ENCODE measurements at places on chromosomes 13 and 19.

- DNase-seq, result no peak
These were observed 64.7 kb downstream of the ZNF823 start for GRCh38 chr19:11674067-11674492.

DNA sequence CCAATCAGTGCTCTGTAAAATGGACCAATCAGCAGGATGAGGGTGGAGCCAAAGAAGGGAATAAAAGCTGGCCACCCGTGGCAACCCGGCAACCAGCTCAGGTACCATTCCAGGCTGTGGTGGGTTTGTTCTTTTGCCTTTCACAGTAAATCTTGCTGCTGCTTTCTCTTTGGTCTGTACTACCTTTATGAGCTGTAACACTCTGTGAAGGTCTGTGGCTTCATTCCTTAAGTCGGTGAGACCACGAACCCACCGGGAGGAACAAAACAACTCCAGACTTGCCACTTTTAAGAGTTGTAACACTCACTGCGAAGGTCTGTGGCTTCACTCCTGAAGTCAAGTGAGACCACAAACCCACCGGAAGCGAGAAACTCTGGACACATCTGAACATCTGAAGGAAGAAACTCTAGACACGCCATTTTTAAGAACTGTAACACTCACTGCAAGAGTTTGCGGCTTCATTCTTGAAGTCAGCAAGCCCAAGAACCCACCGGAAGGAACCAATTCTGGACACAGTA is 16.5 kb upstream of the SPACA6 start:
- no peak for DNase-seq

DNA sequence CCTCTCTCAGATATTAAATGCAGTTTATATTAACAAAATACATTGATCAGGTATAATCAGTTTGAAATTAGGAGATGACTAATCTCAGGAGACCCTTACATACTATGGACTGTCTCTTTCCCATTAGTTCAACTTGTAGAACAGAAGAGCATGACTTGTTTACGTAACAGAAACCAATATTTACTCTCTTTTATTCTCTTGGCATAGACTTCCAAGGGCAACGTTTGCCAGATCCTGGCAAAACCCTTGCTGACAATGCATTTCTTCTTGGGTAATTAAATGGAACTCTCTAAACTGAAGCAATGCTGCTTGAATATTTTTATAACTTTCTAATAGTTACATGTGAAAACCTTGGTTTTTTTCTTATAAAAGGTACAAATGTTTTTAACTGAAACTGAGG is 68.3 kb upstream of the MYO16 start:
- DNase-seq, result no peak

DNA sequence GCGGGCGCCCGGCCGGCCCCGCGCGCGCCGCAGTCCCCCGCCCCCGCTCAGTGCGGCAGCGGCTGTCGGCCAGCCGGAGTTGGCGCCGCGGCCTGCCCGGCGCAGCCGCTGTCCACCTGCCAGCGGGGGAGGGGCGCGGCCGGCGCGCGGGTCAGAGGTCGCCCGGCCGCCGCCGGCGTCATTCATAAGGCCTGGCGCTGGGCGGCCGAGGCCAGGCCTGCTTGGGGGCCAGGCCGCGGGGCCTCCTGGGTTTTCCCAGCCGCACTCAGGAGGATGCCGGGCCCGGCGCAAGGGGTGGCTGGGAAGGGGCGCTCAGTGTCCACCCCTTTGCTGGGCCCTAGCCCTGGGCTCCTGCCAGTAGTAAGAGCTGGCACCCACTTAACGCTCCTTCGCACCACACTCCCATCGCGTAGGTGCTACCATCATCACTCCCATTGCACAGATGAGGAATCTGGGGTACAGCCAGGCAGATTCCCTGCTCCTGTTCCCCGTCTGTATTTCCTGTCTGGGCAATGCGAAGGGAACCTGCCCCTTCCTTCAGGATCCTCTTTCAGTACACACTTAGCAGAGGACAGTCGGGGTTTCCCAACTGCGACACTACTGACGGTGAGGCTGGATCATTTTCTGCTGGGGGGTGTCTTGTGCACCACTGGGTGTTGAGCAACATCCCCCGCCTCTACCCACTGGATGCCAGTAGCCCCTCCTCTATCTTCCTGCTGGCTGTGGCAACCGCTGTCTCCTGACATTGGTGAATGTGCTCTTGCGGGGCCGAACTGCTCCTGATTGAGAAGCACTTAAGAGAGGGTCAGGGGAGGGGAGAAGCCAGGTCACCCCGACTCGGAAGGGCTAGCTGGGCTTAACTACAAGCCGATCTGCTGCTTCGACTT is 846 bp upstream of the PRKACA start:
- DNase-seq, result no peak

DNA sequence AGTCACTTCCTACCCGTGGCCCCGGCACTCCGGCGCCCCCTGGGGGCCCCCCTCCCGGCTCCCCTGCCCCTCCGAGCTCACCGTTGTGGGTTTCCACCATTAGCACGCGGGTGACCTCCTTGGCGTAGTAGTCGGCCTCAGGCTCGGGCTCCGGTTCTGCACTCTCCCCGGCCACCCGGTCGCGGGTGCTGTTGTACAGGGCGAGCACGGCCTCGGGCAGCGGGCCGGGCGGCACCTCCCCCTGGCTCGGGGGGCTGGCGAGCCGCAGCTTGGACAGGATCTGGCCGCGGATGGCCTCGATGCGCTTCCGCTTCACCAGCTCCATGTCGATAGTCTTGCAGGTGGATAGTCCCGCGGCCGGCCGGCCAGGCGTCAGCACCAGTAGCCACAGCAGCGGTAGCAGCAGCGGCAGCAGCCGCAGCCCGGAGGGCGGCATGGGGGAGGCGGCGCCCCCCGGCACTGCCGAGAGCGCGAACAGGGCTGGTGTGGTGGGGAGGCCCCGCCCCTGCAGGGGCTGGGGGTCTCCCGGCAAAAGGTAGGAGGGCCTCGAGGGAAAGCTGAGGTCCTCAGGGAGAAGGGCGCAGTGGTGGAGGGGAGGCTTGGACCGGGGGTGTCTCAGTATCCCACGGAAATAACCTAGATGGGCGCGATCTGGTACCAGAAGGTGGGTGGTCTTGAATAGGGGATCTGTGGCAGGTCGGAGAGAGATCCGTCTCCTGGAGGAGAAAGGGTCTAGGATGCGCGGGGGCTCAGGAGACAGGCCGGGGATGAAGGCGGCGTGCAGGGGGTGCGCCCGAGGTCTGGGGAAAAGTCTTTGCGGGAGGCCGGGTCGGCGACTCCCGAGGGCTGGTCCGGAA is 885 bp downstream of the TGFB1 start:
- peak; percentile 59 for DNase-seq

- DNase-seq, result no peak
These were observed 404.4 kb downstream of the SPRY2 start for GRCh38 chr13:79936368-79937136.

GRCh38 chr19:29311191-29311790 is 98.3 kb upstream of the UQCRFS1 start:
- DNase-seq, result no peak

GRCh38 chr19:48543121-48543710 is 8.8 kb upstream of the SULT2B1 start:
- no peak for DNase-seq

DNA sequence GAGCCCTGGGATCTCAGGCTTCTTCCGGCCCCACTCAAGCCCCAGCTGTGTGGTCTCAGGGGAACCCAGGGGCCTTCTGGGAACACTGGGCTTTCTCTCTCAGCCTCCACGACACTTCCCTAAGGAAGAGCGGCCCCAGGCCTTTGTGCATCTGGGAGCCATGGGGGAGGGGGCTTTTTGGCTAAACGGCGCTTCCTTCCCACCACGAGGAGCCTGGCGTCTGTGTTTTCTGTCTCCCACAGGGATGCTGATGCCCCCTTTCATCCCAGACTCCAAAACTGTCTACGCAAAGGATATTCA is 24.2 kb upstream of the TMEM255B start:
- no peak for DNase-seq

DNA sequence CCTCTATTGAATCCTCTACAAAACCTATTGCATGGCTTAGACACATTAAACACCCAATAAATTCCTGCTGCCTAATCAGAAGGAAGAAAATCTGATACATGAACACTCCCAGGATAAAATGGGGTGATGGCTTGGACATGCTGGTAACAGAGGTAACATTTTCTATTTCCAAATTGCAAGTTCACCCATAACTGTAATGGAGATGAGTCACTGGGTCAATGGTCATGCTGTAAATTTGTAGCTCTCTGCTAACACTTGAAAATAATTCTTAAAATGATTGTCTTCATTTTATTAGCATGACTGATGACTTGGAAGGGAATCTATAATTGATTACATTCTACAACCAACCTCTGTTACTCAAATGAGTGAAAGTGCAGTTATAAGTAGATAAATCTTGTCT is 434.1 kb downstream of the FGF14 start:
- no peak for DNase-seq

GRCh38 chr13:45119469-45119990 is 780 bp upstream of the GTF2F2 start:
- DNase-seq, result no peak

DNA sequence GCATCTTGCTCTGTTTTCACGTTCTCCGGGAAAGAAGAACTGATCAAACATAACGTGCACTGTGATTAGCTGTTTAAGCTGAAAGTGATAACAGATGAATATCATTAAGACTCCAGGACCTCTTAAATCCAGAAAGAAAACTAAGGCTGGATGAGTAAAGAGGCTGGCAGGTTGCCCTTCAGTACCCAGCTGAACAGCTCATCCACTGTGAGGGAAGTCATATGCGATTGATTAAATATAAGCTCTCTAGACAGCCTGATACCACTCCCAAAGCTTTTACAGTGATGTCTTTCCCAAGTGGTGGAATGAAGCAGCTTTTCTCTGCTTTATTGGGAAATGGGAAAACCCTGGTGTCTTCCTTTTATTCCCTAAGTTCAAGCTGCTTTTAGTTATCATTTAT is 116.9 kb downstream of the EFNB2 start:
- DNase-seq, result no peak

GRCh38 chr13:31591642-31592233 is 147.6 kb upstream of the RXFP2 start:
- no peak for DNase-seq

DNA sequence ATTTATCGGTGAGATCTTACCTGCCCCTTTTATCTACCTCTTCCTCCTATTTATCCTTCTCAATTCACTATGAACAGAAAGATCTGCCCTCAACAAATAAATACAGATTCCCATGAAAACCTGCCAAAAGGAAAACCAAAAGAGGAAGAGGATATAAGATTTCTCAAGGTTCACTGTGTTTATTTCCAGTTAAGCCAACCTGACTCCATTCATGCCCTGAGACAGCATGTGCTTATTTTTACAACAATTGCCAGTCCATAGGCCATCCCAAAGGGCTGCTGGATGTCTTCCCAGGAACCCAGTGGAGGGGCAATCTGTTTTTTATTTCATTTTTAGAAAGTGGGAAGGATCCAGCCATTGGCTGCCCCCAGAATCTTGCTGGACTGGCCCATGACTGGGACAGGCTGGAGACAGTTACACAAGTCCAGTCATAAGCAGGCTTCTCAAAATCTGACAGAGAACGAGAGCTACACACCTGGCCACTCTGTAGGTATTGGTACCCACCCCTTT is 209.1 kb downstream of the IRS2 start:
- no peak for DNase-seq

- no peak for DNase-seq
These were observed 327.9 kb downstream of the GPC6 start for GRCh38 chr13:93554514-93554913.

GRCh38 chr19:55647732-55648584 is at the start of gene CCDC106:
Gene CCDC106, plus strand, starts transcription at chr19:55648212. Its CDS starts 835 bp downstream, at chr19:55649047.
- DNase-seq, result no peak

DNA sequence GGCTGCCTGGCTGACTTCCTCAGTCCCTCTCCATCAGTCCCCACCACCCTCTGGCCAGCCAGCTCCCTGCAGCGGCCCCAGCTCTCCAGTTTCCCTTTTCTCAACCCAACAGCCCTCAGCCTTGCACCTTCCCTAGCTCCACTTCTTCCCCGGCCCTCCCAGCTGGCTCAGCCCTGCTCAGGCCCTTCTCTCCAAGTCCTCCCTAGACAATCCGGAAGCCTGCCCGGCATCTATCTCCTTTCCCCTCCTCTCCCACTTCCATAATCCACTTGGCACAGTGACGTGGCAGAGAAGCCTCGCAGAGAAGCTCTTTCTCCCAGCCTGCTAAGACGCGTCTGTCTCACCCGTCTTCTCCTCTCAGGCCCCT is 1.1 kb downstream of the UBXN6 start:
- DNase-seq, result no peak

- peak; percentile 94 for DNase-seq
These were observed at the start of gene TYK2 for GRCh38 chr19:10380313-10381102. Gene TYK2, minus strand, starts transcription at chr19:10380572. Its CDS starts 2,166 bp downstream, at chr19:10378406.

- no peak for DNase-seq
These were observed 941 bp downstream of the ZNF160 start for GRCh38 chr19:53102206-53102755.

DNA sequence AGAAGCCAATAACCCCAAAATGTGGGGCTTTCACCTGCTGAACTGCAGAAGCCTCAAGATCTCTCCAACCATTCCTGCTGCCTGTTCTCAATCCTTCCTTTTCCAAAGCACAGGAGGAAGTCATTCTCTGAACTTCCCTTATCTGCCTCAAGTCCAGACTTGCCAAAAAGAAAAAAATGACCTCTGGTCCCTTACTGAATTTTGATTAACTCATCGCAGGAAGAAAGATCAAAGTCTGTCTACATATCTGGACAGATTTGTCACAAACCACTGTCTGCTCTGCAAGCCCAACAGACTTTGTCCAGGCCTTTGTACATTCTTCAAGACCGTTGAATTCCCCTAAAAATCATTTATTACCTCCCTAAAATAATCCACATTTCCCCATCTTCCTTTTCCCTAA is 126.5 kb upstream of the NBEA start:
- no peak for DNase-seq

DNA sequence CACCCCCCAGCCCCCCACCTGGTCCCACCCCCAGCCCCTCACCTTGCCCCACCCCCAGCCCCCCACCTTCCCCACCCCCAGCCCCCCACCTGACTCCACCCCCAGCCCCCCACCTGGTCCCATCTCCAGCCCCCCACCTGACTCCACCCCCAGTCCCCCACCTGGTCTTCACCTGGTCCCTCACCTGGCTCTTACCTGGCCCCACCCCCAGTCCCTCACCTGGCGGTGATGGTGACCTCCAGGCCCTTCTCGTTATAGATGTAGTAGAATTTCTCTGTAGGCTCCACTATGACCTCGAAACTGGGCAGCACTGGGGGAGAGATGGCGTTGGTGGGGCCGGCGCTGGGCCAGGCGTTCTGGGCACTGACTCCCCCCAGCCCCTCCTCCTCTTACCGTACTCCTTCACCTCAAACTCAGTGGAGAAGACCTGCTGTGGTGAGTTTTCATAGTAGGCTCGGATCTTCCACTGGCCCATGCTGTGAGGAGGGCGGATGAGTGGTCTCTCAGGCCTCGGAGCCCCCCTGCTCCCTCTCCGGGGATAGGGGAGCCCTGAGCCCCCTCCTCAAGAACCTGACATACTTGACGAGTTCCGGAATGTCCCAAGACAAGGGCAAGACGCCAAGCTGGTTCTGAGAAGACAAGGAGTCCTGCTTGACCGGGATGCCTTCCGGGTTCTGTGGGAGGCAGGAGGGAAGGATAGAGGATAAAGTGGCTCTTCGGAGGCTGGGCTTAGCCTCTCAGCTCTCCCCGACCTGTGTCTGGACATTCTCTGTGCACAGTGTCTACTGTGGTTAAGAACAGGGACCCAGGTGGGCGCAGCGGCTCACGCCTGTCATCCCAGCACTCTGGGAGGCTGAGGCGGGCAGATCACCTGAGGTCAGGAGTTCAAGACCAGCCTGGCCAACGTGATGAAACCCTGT is 6.4 kb downstream of the C3 start:
- DNase-seq, result no peak

- no peak for DNase-seq
These were observed 1790.8 kb upstream of the PCDH20 start for GRCh38 chr13:63206461-63206860.

- no peak for DNase-seq
These were observed 1.8 kb upstream of the ANGPTL4 start for GRCh38 chr19:8361921-8362793.

GRCh38 chr19:50311723-50312635 is 17.2 kb downstream of the KCNC3 start:
- DNase-seq, result no peak
